B cell (primary cell): ENCODE measurements at places on chromosomes 1 and 21.
A peak's percentile ranks its signal among the peaks of the same experiment; 100 is the strongest.

GRCh38 chr1:17460219-17460618, 20.7 kb upstream of the RCC2 start:
- DNase-seq: no peak

GRCh38 chr1:11355559-11356475, 82.8 kb downstream of the UBIAD1 start:
- DNase-seq: no peak

DNA sequence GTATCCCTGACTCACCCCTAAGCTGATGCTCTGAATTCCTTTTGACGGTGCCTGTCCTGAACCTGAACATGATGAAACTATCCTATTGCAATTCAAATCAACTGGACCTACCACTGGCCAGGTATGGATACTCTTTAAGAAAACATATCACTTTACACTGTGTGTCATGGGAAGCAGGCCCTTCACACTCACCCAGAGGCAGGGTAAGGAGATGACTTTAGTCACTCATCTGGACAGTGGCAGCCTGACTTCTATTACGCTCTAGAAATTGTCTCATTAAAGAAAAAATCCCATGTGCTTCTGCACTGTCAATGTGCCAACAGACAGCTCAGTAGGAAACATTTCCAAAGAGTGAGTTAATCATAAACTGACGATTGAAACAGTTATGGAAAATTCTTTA, 94.3 kb downstream of the VAV3 start:
- no peak for DNase-seq

DNA sequence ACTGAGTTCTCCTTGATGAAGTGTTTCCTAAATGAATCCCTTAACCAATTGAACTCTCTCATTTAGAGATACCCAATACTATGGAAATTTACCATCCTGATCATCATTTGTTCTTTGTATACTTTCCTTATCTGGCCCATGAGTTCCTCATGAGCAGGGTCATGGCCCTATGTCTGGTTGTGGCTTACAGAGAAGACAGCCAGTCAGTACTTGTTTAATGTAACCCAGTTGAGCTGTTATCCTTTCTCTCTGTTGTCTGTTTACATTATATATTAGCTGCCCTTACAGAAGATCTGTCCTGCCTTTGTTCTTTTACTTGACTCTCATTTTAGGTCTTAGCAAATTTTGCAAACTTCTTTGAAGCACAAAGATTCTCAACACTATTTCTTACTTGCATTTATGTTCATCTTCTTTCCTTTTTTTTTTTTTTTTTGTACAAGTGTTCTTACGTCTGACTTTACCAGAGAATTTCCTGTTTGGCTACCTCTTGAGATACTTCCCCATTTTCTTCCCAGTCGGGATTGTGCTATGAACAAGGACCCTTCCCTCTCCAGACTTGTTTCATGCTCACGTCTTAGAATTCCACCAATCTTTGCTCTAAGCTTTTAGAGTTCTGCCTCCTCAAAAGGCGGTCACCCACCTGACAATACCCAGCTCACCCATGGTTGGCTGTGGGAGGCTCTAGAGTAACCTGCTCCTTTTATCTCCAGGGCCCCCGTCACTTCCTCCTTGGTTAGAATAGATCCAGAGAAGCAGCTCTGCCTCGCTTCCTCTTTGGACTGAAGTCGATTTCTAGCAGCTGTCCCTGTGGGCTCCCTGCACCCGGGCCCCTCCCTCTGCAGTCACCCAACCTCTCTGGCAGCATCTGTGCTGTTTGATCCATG, 53.6 kb upstream of the RUNX1 start:
- peak; percentile 78 for DNase-seq

- DNase-seq: no peak
Measured at GRCh38 chr21:15480160-15480559, 249.6 kb upstream of the USP25 start.

- DNase-seq: no peak
Measured at GRCh38 chr1:151681923-151682322, 34.7 kb downstream of the CELF3 start.

DNA sequence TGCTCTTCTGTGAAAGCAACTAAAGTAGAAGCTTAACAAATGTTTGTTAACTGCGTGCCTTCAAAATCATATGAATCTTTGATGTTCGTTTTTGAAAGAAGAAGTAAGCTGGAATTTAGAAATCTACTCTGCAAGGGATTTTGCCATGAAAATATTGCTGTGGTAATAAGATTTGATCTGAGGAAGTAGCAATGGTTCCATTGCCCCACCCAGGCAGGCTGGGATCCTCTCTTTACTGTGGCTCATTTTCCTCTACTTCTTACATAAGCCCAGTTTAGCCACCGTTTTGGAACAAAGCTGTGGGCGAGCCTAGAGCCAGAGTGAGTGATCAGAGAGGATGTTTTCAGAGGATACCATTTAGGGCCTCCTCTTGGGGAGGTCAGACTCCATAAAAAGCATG, 20.3 kb upstream of the PTGFRN start:
- no peak for DNase-seq

- no peak for DNase-seq
Measured at GRCh38 chr1:210587566-210587965, 258.9 kb downstream of the HHAT start.

DNA sequence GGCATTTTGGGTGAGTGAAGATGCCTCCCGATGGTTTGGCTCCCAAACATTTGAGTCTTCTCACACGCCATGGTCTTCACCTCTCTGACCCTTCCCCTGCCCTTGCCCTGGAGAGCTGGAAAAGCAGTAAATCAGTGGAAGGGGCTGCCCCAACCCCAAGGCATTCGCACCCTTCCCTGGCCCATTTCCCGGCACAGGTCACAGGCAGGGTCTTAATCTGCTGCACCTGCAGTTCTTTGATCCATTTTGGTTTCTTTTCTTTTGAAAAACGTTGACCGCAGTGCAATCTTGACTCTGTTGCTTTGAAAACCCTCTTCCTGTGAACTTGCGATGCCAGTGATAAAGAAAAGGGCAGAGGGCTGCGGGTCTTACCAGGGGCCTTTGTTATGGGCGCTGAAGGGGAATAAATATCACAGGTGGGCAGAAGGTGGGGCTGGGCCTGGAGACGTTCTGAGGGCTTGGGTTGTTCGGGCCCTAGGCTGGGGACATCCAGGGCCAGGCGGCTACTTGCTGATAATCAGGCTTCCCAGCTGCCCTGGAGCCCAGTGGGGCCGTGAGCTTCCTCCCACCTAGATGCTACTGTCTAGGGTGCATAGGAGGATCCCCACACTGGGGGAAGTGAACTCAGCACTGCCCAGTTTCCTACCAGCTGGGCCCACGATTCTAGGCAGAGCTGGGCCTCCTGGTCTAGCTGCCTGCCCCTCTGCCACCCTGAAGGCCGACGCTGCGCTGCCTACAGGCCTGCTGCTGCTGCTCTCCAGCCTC, 38.6 kb upstream of the EPS8L3 start:
- DNase-seq: no peak

DNA sequence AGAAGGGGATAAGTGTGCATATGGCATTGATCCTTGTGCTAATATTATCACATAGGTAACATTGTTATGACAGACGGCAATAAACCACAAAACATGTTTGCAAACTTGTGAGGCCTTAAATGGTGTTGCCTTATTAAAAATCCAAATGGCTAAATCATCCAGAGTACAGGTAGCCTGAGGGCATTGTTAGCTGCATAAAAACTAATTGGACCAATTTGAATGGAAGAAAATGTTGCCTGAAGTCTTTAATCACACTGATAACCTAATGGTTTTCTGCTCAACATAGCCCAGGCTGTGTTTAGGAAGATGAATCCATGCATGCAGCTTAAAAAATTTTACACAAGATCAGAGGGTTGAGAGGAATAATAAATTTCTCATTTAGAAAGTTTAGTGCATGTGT, 19.4 kb upstream of the LRRC53 start:
- no peak for DNase-seq

- peak; percentile 36 for DNase-seq
Measured at GRCh38 chr1:32972814-32973428, 8.3 kb upstream of the RNF19B start.

GRCh38 chr21:28066076-28066475, 926.6 kb downstream of the LTN1 start:
- peak; percentile 16 for DNase-seq

GRCh38 chr1:203678943-203679661, 52.5 kb downstream of the ATP2B4 start:
- DNase-seq: no peak

- DNase-seq: no peak
Measured at GRCh38 chr1:41862384-41863221, 56.1 kb downstream of the HIVEP3 start.

DNA sequence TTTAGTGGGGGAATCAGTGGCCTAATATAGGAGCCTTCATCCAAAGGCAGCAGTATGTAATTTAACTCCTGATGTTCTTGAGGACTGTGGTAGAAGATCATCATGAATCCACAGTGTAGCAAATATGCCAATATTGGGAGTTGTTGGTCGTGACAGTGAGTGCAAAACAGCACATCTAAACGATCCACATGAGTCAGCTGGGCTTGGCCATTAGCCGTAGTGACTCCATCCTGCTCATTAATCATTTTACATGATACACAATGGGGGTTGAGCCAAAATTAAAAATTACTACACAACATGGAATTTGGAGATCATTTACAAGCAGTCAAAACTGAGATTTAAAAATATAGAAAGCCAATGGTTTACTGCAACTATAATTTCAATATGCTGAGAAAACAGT, 653.9 kb upstream of the CAMK1G start:
- DNase-seq: no peak

DNA sequence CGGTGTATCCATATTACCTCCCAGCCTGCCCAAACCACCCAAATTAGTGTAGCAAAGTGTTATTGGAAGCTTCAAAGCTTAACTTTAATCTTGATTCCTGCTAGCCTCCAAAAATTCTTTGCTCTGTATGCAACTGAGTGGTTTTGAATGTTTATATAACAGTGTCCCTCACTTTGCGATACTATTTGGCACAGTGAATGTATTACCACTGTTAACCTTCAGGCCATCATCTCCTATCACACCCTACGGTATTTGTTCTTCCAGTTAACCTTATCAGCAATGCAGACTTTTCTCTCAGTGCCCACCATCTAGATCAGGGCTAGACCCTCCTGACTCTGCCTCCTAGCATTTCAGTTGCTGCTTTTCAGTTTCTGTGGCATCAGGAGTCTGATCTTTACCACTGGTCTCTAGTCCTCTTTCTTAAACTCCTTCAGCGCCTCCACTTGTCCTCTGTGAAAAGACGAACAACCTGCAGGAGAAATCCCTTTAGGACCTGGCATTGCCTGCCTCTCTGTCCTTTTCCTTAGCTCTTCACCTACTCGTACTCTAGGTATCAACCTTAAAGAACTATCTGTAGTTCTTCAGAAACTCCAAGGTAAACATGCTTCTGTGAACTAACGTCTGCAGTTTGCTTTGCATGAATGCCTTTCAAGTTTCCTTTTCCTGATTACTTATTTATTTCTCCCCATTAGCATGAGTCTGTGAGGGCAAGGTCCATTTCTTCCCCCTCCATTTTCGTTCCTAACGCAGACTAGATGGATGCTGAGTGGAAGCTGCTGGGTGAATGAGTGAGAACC, 71.7 kb downstream of the SNX7 start:
- no peak for DNase-seq

DNA sequence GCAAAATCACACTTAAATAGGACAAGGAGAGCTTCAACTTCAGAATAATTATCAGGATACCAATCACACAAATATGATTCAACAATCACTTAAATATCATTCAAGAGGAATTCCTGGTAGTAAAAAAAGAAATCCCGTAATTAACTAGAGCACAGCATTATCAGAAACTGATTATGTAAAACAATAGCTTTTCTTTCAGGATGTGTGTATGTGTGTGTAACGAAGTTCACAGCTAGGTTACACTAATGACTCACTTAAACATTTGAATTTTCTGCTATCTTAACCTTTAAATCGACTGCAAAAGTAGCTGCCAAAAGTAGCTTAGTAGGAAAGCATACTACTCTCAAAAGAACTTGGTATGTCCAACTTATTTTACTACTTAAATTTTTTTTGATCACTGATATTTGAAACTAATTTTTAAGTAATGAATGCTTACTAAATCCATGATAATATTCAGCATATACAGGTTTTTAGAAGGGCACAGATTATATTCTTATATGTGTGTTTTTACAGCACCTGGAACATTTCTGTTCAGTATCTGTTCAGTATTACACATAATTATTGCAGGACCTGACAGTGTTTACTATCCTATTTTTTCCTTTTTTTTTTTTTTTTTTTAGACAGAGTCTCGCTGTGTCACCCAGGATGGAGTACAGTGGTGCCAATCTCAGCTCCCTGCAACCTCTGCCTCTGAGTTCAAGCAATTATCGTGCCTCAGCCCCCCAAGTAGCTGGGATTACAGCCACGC, 4.2 kb downstream of the RERE start:
- no peak for DNase-seq

DNA sequence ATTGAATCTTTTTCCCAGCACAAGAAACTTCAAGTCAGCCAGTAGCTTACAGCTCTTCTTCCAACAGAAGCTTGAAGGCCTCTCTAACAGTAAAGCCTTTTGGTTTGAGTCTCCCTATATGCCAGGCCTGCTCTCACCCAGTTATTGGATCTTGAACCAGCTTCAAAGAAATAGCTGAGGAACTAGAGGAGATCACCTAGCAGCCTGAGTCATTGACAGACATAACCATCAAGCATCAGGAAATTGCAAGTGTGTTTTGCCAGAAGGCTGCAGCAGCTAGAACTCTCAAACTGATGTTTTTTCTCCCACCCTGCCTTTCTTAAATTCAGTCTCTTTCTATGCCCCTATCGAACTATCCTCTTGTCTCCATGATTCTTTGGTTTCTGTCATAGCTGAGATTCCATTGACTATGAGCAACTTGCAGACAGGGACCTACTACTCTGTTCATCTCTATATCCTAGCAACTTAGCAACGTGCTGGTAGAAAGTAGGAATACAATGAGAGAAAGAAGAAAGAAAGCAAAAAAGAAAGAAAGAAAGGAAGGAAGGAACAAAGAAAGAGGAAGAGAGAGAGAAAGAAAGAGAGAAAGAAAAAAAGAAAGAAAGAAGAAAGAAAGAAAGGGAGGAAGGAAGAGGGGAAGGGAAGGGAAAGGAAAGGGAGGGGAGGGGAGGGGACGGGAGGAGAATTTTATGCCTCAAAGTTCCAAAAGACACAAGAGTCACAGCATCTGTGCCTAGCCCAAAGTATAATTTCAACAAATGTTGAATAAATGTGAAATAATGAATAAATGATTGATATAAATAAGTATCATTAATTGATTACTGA, 60.0 kb upstream of the FGGY start:
- no peak for DNase-seq

- no peak for DNase-seq
Measured at GRCh38 chr1:201876148-201876818, 12.4 kb upstream of the SHISA4 start.

- no peak for DNase-seq
Measured at GRCh38 chr1:167799747-167800146, 78.0 kb downstream of the MPZL1 start.

GRCh38 chr1:227869279-227869842, 53.9 kb downstream of the PRSS38 start:
- DNase-seq: no peak
